ENCODE measurements at places on chromosomes 6 and 20.

- no peak for DNase-seq
- no peaks in the 10 kb centered on the region for H3K4me1 ChIP-seq
- no peak overlapping the region for H3K27ac ChIP-seq
- no peaks in the 10 kb centered on the region for H3K36me3 ChIP-seq
- no peaks in the 10 kb centered on the region for H3K27me3 ChIP-seq
Measured at GRCh38 chr20:10769700-10770099, 95.9 kb upstream of the JAG1 start.

GRCh38 chr20:7226156-7226555 lies 458.7 kb downstream of the BMP2 start:
- no peak overlapping the region for H3K4me3 ChIP-seq
- no peaks in the 10 kb centered on the region for H3K27me3 ChIP-seq
- no peaks in the 10 kb centered on the region for H3K4me1 ChIP-seq
- DNase-seq = no peak

DNA sequence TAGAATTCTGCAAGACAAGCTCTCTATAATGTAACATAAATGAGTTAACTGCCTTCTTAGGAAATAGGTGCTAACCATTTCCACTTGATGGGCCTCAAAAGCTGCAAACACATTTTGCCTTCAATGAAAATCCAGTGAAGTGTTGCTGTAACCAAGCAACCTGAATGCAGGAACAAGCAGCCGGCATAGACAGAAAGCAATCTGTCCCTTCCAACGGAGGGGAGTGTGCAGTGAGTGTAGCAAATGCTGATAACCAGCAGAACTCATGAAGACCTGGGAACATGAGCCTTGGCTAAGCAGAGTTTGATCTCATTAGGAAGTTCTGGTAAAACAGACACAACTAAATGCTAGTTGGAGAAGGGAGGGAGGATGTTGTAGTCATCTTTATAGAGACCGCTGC lies 697.8 kb downstream of the KIF16B start:
- no peaks in the 10 kb centered on the region for H3K36me3 ChIP-seq
- H3K4me3 ChIP-seq = no peak overlapping the region
- no peak overlapping the region for H3K27ac ChIP-seq
- no peaks in the 10 kb centered on the region for H3K27me3 ChIP-seq
- peak; percentile 65 for DNase-seq

GRCh38 chr6:116291701-116292396 lies 12.1 kb upstream of the TSPYL1 start:
- no peaks in the 10 kb centered on the region for H3K36me3 ChIP-seq
- H3K27me3 ChIP-seq = no peaks in the 10 kb centered on the region
- no peak for DNase-seq

- peak overlapping the region; percentile 88 for H3K27ac ChIP-seq
- no peak overlapping the region for H3K4me3 ChIP-seq
- DNase-seq = peak; percentile 49
- peaks cover 86% of the 10 kb centered on the region for H3K4me1 ChIP-seq
- H3K36me3 ChIP-seq = peaks cover 2% of the 10 kb centered on the region
Measured at GRCh38 chr20:50819349-50819748, 24.5 kb downstream of the BCAS4 start.

- H3K27me3 ChIP-seq = no peaks in the 10 kb centered on the region
- H3K36me3 ChIP-seq = no peaks in the 10 kb centered on the region
- peaks cover 7% of the 10 kb centered on the region for H3K4me1 ChIP-seq
- no peak for DNase-seq
- H3K27ac ChIP-seq = no peak overlapping the region
- no peak overlapping the region for H3K4me3 ChIP-seq
Measured at GRCh38 chr6:131003488-131004386, 59.3 kb downstream of the EPB41L2 start.

GRCh38 chr6:100881707-100882040 lies 545 bp upstream of the ASCC3 start:
- DNase-seq = no peak
- H3K4me1 ChIP-seq = peaks cover 17% of the 10 kb centered on the region
- H3K27me3 ChIP-seq = no peaks in the 10 kb centered on the region
- peak overlapping the region; percentile 93 for H3K27ac ChIP-seq
- no peaks in the 10 kb centered on the region for H3K36me3 ChIP-seq

GRCh38 chr6:133187657-133188453 lies 53.3 kb upstream of the EYA4 start:
- no peaks in the 10 kb centered on the region for H3K27me3 ChIP-seq
- H3K27ac ChIP-seq = no peak overlapping the region
- DNase-seq = no peak
- no peaks in the 10 kb centered on the region for H3K36me3 ChIP-seq
- no peak overlapping the region for H3K4me3 ChIP-seq
- no peaks in the 10 kb centered on the region for H3K4me1 ChIP-seq

DNA sequence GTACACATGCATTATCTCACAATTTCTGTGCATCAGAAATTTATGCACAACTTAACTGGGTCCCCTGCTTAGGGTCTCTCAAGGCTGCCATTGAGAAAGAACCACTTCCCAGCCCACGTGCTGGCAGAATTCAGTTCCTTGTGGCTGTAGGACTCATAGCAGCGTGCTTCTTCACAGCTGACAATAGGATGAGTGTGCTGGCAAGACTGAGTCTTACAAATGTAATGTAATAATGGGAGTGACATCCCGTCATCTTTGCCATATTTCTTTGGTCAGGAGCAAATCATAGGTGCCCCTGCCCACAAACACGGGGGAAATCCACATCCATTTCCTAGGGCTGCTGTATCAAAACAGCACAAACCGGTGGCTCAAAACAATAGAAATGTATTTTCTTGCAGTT lies 77.4 kb downstream of the FIG4 start:
- H3K4me1 ChIP-seq = peaks cover 43% of the 10 kb centered on the region
- H3K36me3 ChIP-seq = peaks cover 17% of the 10 kb centered on the region
- no peaks in the 10 kb centered on the region for H3K27me3 ChIP-seq
- H3K4me3 ChIP-seq = no peak overlapping the region

GRCh38 chr20:14921513-14921912 lies 584.1 kb upstream of the FLRT3 start:
- H3K4me1 ChIP-seq = no peaks in the 10 kb centered on the region
- no peak for DNase-seq
- H3K27ac ChIP-seq = no peak overlapping the region
- H3K36me3 ChIP-seq = no peaks in the 10 kb centered on the region

GRCh38 chr6:167719920-167720319 lies 106.8 kb upstream of the AFDN start:
- H3K36me3 ChIP-seq = no peaks in the 10 kb centered on the region
- no peak overlapping the region for H3K4me3 ChIP-seq
- H3K27me3 ChIP-seq = no peaks in the 10 kb centered on the region
- no peak overlapping the region for H3K27ac ChIP-seq

DNA sequence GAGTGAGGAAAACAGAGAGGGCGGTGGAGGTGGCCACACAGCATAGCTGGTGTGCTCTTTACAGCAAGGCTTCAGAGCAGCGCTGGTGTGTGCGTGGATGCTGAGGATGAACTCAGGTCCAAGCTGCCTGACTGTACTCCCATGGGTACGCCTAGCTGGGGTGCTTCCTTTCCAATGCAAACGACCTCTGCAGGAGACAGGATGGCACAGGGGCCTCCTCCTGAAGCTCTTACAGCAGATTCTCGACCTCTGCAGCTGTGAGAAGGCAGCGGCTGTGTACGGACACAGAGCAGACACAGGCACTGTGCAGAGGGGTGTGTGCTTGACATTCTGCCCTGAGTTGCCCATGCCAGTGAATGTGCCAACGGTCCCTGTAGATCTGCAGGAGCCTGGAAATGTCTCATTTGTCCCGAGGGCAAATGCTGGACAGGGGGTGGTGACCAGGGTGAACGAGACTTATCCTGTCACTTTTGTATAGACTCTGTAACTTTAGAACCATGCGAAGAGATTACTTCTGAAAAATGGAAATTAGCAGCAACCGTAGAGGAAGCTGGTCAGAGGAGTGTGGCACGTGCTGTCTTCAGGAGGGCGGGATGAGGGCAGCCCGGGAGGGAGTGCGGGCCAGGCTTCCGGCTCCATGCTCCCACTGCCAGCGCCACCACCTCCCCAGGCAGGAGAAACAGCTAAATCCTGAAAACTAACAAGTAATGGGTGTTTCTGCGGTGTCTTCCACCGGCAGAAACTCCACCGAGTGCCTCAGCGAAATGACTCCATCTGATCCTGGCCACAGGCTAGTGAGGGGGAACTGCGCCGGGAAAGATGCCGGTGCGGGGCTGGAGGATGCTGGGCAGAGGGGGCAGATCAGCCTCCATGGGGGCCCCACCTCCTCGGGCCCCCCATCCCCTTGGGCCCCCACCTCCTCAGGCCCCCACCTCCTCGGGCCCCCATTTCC lies 120.9 kb upstream of the RPS6KA2 start:
- H3K27ac ChIP-seq = no peak overlapping the region
- H3K36me3 ChIP-seq = no peaks in the 10 kb centered on the region
- no peak for DNase-seq
- no peak overlapping the region for H3K4me3 ChIP-seq
- peaks cover 12% of the 10 kb centered on the region for H3K27me3 ChIP-seq

GRCh38 chr6:63565058-63565726 lies 7.1 kb upstream of the LOC128125822 start:
- DNase-seq = no peak
- H3K27me3 ChIP-seq = no peaks in the 10 kb centered on the region
- H3K27ac ChIP-seq = no peak overlapping the region
- H3K36me3 ChIP-seq = no peaks in the 10 kb centered on the region
- H3K4me3 ChIP-seq = no peak overlapping the region

GRCh38 chr20:22368235-22368634 lies 216.1 kb downstream of the FOXA2 start:
- no peak overlapping the region for H3K4me3 ChIP-seq
- no peak for DNase-seq
- no peaks in the 10 kb centered on the region for H3K27me3 ChIP-seq
- peaks cover 49% of the 10 kb centered on the region for H3K4me1 ChIP-seq

DNA sequence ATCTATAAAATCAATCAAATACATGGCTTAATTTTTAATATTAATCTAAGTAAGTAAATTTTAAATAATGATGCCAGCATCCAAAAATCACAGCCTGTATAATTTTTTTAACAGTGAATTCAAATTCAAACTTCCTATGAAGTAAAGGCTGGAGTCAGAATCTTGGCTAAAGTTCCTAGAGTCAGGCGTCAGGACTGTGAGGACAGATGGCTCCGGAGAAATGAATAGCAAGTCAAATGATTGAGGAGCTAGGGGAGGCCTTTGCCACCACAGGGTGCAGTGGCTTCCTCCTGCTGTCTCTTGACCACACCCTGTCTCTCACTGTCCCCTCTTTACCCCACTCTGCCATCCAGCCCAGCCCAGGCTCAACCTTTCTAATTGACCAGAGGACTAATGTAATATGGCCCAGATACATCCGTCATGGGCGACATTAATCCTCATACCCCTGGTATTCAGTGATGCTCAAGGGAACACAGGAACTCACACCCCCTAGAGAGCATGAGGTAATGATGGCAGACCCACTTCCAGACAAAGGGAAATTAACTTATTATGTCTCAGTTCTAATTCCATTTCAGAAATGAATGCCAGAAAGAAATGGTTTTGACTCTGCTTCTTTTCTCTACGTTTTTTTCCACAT lies 53.4 kb downstream of the OPRM1 start:
- H3K36me3 ChIP-seq = no peaks in the 10 kb centered on the region
- no peaks in the 10 kb centered on the region for H3K4me1 ChIP-seq
- no peaks in the 10 kb centered on the region for H3K27me3 ChIP-seq
- H3K4me3 ChIP-seq = no peak overlapping the region

DNA sequence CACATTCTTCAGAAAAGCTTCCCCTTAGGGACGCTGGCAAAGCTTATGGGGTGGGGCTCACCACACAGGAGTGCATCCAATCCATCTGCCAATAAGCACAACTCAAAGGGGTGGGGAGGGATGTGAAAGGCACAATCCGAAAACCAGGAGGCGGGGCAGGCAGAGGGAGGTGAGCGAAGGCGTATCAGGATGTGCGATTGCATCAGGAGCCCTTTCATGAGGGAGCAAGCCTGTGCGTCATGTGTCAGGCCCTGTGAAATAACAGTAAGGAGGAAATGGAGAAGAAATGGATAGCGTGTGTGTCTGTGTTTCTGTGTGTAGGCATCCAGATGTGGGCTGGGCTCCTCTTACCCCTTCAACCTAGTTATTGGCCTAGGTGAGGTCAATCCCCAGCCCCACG lies 382.4 kb upstream of the CDH4 start:
- H3K27me3 ChIP-seq = no peaks in the 10 kb centered on the region
- H3K27ac ChIP-seq = no peak overlapping the region
- H3K36me3 ChIP-seq = no peaks in the 10 kb centered on the region
- DNase-seq = no peak

DNA sequence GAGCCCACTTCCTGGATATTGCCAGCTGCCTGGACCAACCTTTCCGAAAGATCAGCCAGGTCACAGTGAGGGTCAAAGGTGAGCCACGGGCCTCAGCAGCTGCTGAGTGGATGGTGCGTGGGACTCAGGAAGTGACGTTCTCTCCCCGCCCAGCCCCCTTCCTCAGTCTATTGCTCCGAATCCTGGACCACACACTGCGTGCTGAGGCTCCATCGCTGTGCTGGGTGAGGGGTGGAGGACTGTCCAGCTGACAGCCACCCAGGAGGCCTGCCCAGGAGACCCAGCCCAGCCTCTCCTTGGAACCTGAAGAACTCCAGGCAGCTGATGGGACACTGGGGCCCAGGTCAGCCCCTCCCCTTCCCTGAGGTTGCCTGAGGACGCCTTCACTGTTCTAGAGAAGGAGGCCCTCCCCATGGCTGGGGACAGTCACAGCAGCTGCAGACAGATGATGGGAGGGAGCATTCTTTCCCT lies 94.4 kb upstream of the CD93 start:
- H3K4me3 ChIP-seq = no peak overlapping the region
- H3K4me1 ChIP-seq = no peaks in the 10 kb centered on the region
- H3K36me3 ChIP-seq = no peaks in the 10 kb centered on the region

DNA sequence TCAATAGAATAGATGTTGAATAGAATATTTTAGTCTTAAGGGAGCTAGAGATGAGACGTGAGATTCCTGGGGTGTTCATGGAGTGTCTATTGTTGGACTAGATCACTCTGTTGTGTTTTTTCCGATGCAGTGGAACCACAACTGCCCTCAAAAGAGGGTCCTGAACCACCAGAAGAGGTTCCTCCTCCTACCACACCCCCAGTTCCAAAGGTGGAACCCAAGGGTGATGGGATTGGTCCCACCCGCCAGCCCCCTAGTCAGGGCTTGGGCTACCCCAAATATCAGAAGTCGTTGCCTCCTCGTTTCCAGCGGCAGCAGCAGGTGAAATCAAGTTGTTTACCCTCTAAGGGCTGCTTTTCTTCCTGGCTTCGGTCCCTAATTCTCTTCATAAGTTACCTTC lies 8.5 kb downstream of the PRRC2A start:
- H3K4me1 ChIP-seq = no peaks in the 10 kb centered on the region
- H3K36me3 ChIP-seq = peaks cover 91% of the 10 kb centered on the region
- no peaks in the 10 kb centered on the region for H3K27me3 ChIP-seq
- H3K4me3 ChIP-seq = no peak overlapping the region

- H3K27ac ChIP-seq = no peak overlapping the region
- DNase-seq = no peak
- H3K36me3 ChIP-seq = no peaks in the 10 kb centered on the region
- H3K27me3 ChIP-seq = no peaks in the 10 kb centered on the region
- H3K4me1 ChIP-seq = no peaks in the 10 kb centered on the region
- no peak overlapping the region for H3K4me3 ChIP-seq
Measured at GRCh38 chr6:8944548-8944947, 509.2 kb upstream of the SLC35B3 start.

GRCh38 chr20:58891718-58892140 lies 39.2 kb downstream of the GNAS start:
- peaks cover 43% of the 10 kb centered on the region for H3K4me1 ChIP-seq
- peak overlapping the region; percentile 90 for H3K4me3 ChIP-seq
- DNase-seq = no peak
- peak overlapping the region; percentile 97 for H3K27ac ChIP-seq
- H3K36me3 ChIP-seq = no peaks in the 10 kb centered on the region

Measured in B cell (primary cell).